Epithelial cell of prostate (primary cell): ENCODE measurements at places on chromosomes 4 and X.
A peak's percentile ranks its signal among the peaks of the same experiment; 100 is the strongest.

DNA sequence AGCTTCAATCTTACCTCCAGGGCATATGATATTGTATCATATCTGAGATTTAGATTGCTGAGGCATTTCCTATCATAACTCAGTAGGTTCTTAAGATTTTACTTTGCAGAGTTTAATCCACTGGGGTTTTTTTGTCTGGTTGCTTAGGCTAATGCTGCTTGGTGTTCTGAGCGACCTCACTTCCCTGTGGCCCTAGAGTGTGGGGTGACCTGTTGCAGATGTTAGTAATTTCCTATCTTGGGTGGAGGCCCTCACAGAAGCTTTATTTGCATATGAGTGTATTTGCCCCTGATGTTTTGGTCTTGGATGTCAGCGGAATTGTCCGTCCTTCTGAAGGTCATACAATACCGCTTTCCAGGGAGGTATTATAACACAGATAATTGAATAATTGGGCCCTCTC lies 137.1 kb downstream of the NDST3 start:
- no peak for DNase-seq

- no peak for DNase-seq
These were observed 146.3 kb downstream of the SMIM20 start for GRCh38 chr4:26060286-26060685.

- DNase-seq = no peak
These were observed 6.7 kb upstream of the FAM200B start for GRCh38 chr4:15674926-15675325.

- DNase-seq = no peak
These were observed 57.6 kb downstream of the CCDC160 start for GRCh38 chrX:134294548-134294947.

GRCh38 chr4:4781936-4782707 lies 77.3 kb upstream of the MSX1 start:
- no peak for DNase-seq

DNA sequence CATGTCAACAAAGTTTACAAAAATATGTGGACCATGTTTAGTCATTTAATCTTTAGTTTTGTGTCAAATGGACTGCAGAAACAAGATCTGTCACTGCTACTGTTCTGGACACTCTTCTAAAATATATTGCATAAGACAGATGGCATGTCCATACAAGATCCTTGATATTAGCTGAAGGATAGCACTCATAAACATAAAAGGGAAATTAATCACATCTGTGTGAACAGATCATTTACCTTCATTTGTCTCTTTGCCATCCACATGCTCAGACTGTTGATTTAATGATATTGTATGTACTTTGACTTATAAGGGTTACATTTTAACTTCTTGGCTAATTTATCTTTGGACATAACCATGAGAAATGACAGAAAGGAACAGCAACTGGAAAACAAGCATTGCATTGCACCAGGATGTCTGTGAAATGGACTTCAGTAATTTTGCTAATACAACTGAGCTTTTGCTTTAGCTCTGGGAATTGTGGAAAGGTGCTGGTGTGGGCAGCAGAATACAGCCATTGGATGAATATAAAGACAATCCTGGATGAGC lies at the start of gene UGT2B7:
TSS of gene UGT2B7 (plus strand) at position 364 of the 546 bp plus-strand sequence. CDS start at position 411, 47 bp downstream.
- DNase-seq = peak; percentile 60

GRCh38 chrX:994780-995179 lies 217.7 kb downstream of the CRLF2 start:
- no peak for DNase-seq
